ENCODE measurements at places on chromosomes 16 and 17. TPM values are rescaled to one million over a fixed set of nuclear protein-coding genes. Genes with fewer than 3 reads are reported as not detected.

GRCh38 chr17:44033861-44034408 lies 19.2 kb upstream of the TMEM101 start:
- DNase-seq = no peak

Gene FBXW10B
- total RNA-seq = 0.54 TPM

DNA sequence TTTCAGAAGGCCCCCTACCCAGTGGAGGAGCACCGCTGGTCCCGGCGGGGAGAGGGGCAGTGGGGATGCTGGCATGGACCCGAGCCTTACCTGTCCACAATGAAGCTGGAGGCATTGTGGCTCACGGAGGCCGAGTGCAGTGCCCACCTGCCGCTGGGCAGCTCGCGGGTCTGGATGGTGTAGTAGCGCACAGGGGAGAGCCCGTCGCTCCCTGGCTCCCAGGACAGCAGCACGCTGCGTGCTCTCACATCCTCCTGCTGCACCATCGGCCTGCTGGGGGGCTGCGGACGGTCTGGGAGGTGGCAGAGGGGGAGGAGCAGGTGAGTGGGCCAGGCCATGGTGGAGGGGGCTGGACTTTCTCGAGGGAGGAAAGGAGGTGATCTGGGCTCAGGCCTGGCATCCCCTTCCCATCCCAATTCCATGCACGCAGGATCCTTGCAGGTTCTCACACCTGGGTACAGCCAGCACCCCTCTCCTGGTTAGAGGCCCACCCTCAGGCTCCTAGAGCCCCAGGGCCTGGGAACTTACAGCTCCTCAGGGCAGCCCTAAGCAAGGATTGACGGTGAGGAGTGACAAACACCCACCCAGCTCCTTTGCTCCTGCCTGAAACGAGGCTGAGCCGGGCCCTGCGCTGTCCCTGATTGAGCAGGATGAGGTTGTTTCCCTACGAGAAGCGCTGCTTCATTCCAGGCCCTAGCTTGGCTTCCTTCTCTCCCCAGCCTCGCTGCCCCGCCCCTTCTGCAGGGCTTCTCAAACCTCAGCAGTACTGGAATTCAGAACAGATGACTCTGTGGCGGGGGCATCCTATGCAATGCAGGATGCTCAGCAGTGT lies 76.2 kb upstream of the CDC42EP4 start:
- no peak for DNase-seq

Gene EMC8
- total RNA-seq = 39.1 TPM

- no peak for DNase-seq
These were observed 33.9 kb downstream of the COX4I1 start for GRCh38 chr16:85833219-85833920.

GRCh38 chr16:62135446-62135845 lies 99.2 kb upstream of the CDH8 start:
- DNase-seq = no peak

DNA sequence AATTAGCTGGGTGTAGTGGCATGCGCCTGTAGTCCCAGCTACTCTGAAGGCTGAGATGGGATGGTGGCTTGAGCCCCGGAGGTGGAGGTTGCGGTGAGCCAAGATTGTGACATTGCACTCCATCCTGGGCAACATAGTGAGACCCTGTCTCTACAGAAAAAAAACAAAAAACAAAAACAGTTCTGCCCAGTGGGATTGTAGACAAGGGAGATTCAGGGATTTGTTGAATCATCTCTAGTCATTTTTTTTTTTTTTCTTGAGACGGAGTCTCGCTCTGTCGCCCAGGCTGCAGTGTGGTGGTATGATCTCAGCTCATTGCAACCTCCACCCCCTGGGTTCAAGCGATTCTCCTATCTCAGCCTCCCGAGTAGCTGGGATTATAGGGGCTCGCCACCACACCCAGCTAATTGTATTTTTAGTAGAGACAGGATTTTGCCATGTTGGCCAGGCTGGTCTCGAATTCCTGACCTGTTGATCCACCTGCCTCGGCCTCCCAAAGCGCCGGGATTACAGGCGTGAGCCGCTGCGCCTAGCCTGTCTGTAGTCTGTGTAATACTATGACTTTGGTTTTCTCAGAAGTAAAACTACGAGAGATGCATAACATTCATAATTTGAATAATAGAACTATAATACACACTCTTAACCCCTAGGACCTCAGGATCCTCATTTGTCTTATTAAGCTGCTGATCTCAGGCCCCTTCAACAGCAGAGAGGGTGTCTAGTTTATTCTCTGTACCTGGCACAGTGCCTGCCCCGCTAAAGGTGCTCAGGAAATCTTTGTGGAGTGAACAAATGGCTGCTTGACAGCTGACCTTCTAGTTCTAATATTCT lies 1.4 kb downstream of the TEN1 start:
- DNase-seq = no peak

DNA sequence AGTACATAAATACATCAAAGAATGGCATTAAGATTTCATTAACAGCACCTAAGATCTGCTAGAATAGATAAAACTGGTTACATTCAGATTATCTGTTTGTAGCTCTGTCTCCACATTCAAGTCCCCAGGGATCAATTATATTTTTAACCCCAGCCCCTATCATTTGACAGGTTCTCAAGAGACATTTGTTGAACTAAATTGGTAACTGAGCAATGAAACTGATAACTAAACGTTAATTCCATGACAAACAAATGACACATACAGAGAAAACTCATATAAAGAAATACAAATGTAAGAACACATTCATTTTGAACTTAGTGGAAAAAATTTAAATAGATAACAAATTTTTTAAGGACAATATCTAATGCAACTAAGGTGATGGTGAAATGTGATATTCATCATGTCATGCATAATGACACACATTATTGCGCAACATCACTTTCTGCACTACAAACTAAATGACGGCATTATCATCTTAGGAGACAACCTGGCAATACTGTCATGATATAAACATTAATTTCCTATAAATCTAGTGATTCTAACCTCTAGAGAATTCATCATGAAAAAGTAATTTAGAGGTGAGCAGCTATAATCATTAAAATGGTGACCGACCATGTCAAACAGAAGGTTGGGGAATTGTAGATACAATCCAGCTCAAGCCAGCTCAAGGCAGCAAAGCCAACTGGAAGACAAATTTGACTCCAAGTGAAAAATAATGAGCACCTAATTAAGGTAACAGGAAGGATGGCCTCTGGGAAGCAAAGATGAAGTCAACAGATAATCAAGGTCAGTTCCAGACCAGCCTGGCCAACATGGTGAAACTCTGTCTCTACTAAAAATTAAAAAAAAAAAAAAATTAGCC lies 9.5 kb downstream of the ARHGAP17 start:
- no peak for DNase-seq

DNA sequence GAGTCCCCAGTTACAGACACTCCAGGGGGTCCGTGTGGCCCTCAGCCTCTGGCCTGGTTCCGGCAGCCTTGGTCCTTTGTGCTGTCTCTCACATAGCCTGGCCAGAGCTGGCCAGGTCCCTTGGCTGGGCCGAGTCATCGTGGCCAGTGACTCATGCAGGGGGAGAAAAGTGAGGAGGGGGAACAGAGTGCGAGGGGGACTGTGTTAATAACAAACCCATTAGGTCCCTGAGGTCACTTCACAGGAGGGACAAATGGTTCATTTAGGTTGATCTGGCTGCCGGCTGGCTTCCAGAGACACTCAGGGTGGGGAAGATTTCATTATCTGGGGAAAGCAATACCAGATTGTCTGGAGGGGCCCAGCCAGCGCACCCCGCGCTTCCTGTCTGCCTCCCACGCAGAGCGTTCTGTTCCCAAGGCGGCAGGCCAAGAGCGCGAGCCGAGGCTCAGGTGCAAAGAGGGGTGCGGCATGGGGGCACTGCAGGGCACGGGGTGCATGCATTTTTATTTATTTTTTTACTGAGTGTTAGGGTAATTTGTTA lies 223.1 kb downstream of the SEC14L1 start:
- DNase-seq = no peak

DNA sequence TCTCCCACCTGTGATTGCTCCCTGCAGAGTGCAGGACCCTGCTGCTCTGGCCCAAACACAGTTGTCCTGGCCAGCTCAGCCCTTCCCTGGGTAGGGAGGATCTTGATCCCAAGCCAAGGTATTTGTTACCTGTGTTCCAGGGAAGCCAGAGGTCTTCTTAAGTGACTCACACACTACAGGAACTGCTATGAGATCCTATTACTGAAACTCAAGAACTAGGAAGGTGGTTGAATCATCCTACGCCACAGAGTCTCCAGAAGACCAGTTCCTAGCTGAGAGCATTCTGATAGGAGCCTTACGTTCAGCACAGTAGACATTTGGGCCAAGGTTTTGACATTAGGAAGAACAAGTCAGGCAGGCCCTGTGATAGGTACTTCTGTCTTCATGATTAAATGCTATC lies 12.0 kb downstream of the CHST6 start:
- no peak for DNase-seq

Gene TEKT5
- not detected for total RNA-seq

DNA sequence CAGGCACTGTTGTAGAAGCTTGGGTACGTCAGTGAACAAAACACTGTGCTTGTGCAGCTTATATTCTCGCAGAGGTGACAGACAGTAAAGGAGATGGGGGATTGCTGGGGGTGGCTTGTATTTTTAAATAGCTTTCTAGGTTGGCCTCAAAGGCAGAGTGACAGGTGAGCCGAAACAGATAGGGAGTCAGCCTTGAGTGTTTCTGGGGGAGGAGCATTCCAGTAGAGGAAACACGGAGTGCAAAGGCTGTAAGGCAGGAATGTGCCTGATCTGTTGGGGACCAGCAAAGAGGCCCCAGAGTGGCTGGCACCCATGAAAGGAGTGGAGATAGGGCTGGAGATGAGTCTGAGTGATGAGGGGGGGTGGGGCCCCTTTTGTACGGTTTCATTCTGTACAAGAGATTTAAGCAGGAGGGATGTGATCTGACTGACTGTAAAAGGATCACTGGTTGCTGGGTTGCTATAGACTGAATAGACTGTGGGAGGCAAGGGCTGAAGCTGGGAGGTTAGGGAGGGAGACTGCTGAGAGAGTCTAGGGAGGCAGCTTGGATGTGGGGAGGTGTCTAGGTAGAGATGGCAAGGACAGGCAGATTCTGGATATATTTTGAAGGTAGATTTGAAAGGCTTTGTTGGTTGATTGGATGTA lies 15.2 kb downstream of the NUP93 start:
- DNase-seq = no peak

GRCh38 chr17:75440738-75441448 lies 15.5 kb upstream of the TMEM94 start:
- no peak for DNase-seq

DNA sequence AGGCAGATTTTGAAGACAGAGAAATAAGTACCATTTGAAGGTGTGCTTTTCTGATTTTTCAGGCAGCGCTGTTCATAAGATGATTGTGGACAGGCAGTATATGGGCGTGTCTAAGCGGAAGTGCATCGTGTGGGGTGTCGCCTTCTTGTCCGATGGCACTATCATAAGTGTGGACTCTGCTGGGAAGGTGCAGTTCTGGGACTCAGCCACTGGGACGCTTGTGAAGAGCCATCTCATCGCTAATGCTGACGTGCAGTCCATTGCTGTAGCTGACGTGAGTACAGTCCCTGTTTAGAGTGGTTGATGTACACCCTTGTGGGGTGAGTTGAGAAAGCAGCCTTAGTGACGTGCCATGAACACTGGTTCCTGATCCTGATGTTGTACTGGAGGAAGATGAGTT lies 10.7 kb downstream of the UTP4 start:
- DNase-seq = no peak

Gene CA5A
- not detected for total RNA-seq

DNA sequence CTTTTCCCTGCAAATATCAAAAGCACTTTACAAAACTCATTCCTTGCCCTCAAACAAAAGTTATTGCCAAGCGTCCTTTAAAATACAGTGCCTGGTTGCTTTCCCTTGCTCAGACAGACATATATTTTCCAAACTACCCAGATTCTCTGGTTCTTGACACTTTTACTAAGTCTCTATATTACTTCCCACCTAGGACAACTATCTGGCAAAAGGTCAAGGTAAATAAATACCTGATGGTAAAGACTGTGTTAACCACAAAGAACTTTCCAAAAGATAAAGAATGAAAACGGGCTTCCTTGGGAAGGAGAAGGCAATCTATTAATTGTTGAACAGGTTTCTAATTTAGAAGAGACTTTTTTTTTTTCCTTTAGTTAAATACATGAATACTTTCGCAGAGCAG lies 1.9 kb downstream of the HS3ST3A1 start:
- DNase-seq = no peak

Gene SOX8
- 1.8 TPM for total RNA-seq

DNA sequence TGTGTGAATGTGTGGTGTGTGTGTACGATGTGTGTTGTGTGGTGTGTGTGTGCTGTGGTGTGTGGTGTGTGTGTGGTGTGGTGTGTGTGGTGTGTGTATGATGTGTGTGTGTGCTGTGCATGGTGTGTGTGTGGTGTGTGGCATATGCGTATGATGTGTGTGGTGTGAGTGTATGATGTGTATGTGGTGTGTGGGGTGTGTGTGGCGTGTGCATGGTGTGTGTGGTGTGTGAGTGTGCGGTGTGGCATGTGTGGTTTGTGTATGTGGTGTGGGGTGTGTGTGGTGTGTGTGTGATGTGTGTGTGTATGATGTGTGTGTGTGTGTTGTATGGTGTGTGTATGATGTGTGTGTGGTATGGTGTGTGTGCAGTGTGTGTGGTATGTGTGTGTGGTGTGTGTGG lies 50.5 kb upstream of the MPHOSPH6 start:
- no peak for DNase-seq

DNA sequence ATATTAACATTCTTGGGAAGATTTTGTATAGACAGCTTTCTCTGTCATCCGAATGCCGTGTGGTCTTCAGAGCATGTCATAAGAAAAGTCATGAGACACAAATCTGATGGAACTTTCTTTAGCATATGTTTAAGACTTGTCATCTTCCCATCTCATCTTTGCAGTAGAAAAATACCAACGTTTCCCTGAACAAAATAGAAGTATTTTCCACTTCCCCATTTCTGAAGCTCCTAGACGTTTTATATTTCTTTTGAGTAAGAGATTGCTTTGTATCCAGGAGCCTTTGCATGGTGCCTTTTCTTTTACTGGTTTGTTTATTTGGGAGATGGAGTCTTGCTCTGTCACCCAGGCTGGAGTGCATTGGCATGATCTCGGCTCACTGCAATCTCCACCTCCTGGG lies 235.1 kb downstream of the PRKCA start:
- DNase-seq = no peak
